Stimulated activated CD4-positive, alpha-beta T cell treated with anti-CD3 and anti-CD28 coated beads, Interleukin-1b, Interleukin-23, amount 100 ng/mL, for 1 hour (primary cell): ENCODE measurements at places on chromosomes 4 and X.

DNA sequence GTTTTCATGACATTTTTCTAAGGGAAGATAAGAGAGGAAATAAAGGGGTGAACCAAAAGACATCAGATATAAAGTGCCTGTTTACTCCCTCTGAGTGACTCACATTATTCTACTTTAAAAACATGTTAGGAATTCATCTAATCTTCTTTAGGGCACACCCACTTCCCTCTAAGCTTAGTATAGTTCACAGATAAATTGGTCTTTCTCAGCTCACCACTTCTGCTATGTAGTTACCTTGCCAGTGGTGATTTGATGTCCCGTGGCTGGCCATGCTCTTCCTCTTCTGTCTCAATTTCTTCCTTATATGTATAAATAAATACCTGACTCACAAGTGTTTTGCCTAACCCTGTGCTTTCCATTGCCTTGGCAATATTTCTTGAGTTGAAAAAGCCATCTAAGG is 96.8 kb downstream of the PDLIM5 start:
- no peak for DNase-seq

DNA sequence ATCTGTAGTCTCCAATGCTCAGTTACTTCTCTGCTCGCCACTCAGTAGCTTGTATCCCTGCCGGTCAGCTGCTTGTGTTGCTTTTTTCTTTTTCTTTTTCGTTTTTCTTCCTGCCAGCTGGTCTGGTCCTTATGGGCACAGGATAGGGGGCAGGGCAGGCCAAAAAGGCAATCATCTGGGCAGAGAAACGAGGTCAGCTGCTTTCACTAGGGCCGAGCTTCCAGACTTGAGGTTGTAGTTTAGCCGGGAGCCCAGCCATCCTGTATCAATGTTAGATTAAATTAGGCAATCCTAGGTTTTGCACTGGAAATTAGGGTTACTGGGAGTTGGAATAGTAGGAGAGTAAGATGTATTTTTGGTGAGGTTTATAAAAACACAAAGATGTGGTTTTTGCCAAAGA is 3.4 kb downstream of the ARSF start:
- DNase-seq = no peak

DNA sequence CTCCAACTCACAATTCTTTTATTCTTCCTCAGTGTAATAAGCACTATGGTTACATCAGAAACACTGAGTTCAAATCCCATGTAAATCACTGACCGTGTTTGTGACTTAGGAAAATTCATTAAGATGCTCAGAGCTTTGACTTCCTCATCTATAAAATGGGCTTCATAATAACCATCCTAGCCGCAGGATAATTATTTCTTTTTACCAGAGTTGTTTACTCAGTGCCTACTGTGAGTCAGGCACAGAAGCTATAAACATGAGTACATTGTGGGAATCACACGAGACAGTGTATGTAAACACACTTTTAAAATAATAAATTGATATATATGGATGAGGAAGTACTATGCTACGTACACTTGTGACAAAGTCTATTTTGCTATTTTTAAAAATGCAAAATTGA is 296.3 kb upstream of the TENM3 start:
- DNase-seq = no peak

- no peak for DNase-seq
Observed at GRCh38 chrX:108712886-108713285, 23.5 kb downstream of the IRS4 start.

DNA sequence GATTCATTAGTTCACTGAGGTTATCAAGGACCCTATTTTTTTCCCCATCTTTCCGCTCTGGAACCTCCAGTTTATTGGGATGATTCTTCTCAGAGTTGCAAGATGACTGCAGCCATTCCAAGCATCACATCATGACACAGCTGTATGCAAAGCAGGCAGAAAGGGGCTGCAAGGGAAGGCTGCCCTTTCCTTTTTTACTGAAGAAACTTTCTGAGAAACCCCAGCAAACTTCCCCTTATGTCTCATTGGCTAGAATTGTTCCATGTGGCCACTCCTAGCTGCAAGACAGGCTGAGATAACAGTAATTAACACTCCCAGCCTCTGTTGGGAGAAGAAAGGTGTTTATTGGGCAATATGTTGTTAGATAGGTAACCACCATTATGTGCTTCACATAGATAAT is 102.6 kb downstream of the SATL1 start:
- no peak for DNase-seq

- no peak for DNase-seq
Observed at GRCh38 chr4:2373532-2373931, 44.9 kb downstream of the ZFYVE28 start.

DNA sequence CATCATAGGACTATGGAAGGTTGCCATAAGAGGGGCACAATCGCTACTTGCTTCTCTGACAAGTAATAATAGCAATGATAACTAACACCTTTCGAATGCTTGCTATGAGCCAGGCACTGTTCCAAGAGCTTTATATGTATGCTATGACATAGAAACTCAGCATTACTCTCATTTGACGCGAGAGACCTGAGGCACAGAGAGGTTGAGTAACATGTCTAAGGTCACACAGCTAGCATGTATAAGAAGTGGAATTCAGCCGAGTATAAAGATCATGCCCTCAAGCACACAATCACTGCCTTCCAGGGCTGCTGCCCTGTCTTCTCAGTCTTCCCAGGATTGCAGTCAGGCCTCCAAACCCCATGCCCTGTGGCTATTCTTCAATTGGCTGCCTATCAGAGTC is 19.5 kb downstream of the PJA1 start:
- DNase-seq = no peak

GRCh38 chr4:174713821-174714220 is 115.2 kb downstream of the GLRA3 start:
- DNase-seq = no peak

DNA sequence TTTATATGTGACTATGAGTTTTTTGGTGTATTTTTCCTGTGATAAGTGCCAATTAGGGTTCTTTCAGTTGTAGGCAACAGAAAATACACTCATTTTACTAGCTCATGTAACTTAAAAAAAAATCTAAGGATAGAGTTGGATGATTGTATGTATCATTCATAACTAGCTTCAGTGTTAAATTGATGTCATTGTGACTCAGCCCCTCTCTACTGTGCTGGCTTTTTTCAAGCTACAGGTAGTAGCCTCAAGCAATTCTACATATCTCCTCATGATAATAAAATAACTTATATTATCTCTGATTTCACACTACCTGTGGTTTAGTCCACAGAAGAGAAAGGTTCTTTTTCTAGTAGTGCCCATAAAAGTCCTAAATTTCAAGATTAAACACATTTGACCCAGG is 11.9 kb downstream of the WDR17 start:
- DNase-seq = no peak

GRCh38 chrX:45628041-45628440 is 427.4 kb upstream of the DIPK2B start:
- no peak for DNase-seq

GRCh38 chr4:77169481-77169880 is 12.5 kb downstream of the CCNG2 start:
- no peak for DNase-seq

GRCh38 chrX:97308171-97308570 is 424.5 kb downstream of the RPA4 start:
- DNase-seq = no peak

DNA sequence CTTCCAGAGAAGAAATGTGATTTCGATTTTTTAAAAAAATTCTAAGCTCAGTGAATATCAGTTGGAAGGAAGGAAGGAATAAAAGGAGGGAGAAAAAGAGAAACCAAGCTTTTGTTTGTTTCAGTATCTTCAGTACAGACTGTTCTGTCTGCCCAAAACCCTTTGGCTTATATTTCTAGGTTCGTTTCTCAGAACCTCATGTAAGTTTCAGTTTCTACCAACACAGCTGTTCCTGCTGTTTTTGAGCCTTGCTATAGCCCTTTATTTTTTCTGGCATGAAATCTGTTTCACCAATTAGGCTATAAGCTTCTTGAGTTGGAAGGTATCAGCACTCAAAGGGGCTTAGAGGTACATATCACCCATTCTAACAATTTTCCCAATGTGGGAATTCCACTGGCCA is 157.9 kb downstream of the GBA3 start:
- DNase-seq = no peak

DNA sequence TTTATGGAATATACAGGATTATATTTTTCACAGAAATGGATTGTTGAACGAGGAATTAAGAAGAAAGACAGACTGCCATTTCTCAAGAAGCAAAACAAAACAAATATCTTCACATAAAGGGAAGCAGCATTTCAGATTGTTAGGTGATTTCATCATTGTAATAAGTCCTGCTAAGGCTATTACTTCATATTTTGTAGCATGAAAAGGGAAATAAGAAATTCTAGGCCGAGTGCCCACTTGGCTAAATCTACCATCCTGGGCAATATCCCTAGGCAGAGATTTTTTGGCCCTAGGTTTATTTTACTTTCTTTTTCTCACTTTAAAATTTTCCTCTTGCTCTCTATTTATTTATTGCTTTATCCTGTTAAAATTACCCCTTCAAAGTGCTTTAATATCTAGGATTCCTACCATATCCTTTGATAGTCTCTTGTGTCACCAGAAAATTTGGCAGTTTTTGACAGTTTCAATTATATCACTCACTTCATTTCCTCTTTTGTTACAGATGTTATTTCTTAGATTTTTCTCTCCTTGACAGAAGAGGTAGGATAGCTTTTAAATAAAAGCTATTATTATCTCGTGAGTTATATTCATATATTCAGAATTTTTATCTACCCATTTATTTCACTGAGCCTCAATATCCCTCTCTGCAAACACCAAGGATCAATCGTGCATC is 142.3 kb downstream of the PDGFC start:
- no peak for DNase-seq

- DNase-seq = no peak
Observed at GRCh38 chrX:74340051-74340450, 36.1 kb downstream of the ZCCHC13 start.

- DNase-seq = no peak
Observed at GRCh38 chr4:76773766-76774165, 124.2 kb downstream of the SOWAHB start.

DNA sequence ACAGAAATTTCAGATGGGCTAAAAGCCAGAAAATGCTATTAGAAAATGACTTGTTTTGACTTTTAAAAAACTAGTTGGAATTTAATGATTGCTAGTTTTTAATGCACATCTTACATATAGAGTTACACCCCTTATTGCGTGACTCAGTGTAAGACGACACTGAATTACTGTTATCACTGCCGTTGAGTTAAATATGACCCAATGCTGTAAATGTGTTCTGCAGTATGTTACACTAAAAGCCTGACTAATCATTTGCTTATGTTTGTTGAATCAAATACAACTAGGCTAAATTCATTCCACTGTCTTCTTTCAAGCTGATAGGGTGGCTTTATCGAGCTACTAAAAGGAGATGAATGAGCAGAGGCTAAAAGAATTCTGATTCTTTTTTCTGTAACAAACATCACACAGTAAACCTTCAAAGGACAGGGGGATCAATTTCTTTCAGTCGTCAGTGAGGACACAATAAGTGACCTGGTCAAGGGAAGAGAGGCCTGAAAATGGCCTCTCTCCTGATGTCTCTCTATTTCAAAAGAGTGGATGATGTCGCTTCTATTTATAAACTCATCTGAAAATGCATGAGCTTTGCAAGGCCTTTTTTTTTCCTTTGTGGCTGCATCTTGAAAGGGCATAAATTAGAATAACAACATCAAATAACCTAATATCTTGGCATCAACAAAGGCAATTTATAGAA is 142.2 kb upstream of the KCNIP4 start:
- DNase-seq = no peak

- DNase-seq = no peak
Observed at GRCh38 chr4:181017038-181017437, 1226.2 kb upstream of the TENM3 start.

GRCh38 chr4:146637621-146638332 is 916 bp upstream of the POU4F2 start:
- DNase-seq = no peak

GRCh38 chr4:136505020-136505419 is 1027.3 kb downstream of the PCDH18 start:
- DNase-seq = no peak

- DNase-seq = no peak
Observed at GRCh38 chr4:114398410-114398809, 200.2 kb upstream of the UGT8 start.

- no peak for DNase-seq
Observed at GRCh38 chrX:123731258-123731986, 1.4 kb downstream of the THOC2 start.

- no peak for DNase-seq
Observed at GRCh38 chrX:3026074-3026815, 15.0 kb upstream of the ARSF start.

- no peak for DNase-seq
Observed at GRCh38 chr4:10442976-10443375, 14.2 kb downstream of the ZNF518B start.

DNA sequence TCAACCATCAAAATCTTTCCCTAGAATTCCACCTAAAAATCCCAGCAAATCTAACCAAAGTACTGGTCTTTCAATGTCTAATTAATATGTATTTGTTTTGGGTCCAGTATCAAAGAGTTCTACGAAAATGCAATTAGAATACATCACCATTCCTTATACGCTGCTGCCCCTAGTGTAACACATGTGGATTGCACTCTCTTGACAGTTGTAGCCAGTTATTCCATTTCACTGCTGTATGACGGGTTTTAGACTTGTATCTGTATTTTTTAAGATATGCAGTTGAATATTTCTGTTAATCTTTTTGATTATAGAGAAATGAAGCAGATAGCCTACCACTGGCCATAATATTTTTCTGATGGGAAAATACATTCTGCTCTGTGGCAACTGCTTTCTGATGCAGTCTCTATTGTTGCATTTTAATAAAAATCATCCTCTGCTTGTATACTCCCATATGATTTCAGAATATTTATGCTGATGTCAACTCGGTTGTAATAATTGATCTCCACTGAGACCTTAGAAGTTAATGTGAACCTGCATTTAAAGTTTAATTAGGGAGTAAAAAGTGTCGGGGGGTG is 17.1 kb upstream of the PAGE2B start:
- DNase-seq = no peak

DNA sequence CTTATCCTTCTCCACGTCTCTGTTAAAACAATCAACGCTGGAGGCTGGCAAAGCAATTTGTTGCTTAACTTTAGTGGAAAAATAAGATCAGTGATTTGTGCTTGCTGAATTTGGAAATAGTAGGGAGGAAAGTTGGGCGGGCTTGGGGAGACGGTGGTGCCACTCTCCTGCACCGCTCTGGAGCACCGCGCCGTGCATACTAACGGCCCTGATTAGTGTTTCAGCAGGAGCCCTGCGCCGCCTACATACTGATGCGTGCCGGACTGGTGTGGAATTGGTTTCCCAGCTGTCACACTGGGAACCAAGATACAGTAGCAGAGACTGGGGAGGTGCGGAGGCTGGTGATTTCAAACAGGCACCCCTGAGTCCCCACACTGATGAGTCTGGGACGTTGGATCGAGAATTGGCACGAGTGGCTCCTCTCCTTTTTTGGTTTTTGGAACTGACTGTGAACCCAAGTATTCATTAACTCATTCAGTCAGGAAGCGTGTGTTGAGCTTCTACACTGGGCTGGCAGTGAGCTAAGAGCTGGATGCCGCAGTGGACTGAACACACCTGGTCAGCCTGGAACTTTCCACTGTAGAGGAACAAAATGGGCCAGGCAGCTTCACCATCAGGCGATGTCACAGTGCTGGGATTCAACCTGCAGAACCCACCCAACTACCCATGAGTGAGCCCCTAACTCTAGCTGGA is 29.0 kb upstream of the PSAPL1 start:
- DNase-seq = no peak
